ENCODE measurements at places on chromosomes 5 and 9. TPM values are rescaled to one million over a fixed set of nuclear protein-coding genes. Genes with fewer than 3 reads are reported as not detected.
A peak's percentile ranks its signal among the peaks of the same experiment; 100 is the strongest.

- DNase-seq = no peak
Measured at GRCh38 chr9:107559494-107560086, 70.0 kb upstream of the KLF4 start.

DNA sequence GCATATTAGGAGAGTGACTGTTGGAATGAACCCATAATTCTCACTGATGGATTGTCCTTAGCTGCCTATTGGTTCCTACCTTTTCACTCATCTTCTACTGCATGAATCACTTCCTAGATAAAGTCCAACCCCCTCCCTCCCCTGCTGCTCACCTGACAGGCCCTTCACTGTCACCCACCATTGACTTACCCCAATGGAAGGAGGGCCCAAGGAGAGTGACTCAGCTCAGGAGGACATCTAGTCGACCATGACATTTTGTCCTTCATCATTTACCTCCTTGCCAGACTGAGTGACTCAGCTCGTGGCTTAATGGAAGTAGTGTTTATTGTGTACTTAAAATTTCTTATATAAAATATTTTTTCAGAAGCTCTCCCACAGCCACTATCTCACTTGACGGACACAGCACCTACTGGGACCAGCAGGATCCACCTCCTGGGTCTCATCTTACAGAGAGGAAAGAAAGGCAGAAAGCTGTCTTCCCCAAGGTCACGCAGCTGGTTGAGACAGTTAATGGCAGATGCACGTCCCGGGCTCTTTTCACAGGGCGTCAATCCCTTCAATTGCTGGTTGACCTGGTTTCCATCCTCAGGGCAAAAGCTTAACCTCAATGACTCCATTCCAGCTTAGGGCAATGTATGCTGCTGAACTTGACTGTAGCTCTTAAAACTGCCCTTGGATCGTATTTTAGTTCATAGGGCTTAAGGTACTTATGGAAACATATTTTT is 142.3 kb downstream of the MARCHF11 start:
- no peak for DNase-seq

Gene SMIM33
- polyA plus RNA-seq = not detected

Gene IL33
- polyA plus RNA-seq = not detected

- no peak for DNase-seq
Measured at GRCh38 chr9:79396168-79396567, 175.6 kb upstream of the TLE4 start.

- DNase-seq = no peak
Measured at GRCh38 chr9:97473717-97474116, 27.7 kb upstream of the TMOD1 start.

Gene SLC46A2
- polyA plus RNA-seq = not detected

Gene CNTFR
- 0.09 TPM for polyA plus RNA-seq

GRCh38 chr5:178769617-178770260 is 39.3 kb upstream of the ZNF354A start:
- DNase-seq = no peak

Gene SPATA9
- 1.0 TPM for polyA plus RNA-seq

GRCh38 chr5:19880458-19880857 is 107.5 kb downstream of the CDH18 start:
- DNase-seq = no peak

Gene IFNA13
- not detected for polyA plus RNA-seq

DNA sequence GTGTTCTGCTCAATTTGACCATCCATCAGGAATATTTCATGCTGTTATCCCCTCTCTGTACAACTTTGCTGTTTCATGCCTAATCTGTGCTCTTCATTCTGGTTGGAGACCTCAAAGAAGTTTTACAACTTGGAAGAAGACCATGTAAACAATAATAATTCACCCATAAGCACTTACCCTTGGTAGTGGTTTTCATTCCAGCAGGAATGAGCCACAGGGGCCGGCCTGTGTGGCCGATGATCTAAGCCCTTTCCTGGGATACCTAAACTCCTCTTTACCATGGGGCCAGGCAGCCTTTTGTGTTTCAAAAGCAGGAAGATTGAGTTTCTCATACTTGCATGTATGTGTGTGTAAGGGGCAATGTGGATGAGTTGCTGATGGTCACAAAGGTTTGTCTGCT is 165.0 kb downstream of the FGF1 start:
- no peak for DNase-seq

Gene DAPK1
- 4.7 TPM for polyA plus RNA-seq

GRCh38 chr9:105121861-105122430 is 122.5 kb upstream of the SLC44A1 start:
- no peak for DNase-seq

- DNase-seq = no peak
Measured at GRCh38 chr5:173450188-173450587, 122.0 kb upstream of the STC2 start.

- DNase-seq = no peak
Measured at GRCh38 chr5:122844910-122845228, 544 bp upstream of the SNX24 start.

Gene CTXN3
- polyA plus RNA-seq = not detected

- no peak for DNase-seq
Measured at GRCh38 chr9:14221119-14221518, 92.8 kb downstream of the NFIB start.

Gene TRPM6
- polyA plus RNA-seq = 0.02 TPM

Gene TCERG1
- 35.9 TPM for polyA plus RNA-seq

GRCh38 chr5:157100140-157100679 is 8.6 kb downstream of the HAVCR2 start:
- peak; percentile 35 for DNase-seq

GRCh38 chr9:124506433-124506832 is 766 bp downstream of the NR5A1 start:
- DNase-seq = no peak

- DNase-seq = no peak
Measured at GRCh38 chr9:126886034-126886822, 25.8 kb downstream of the ZBTB34 start.

- DNase-seq = peak; percentile 76
Measured at GRCh38 chr5:150140830-150141229, 14.8 kb downstream of the PDGFRB start.

- no peak for DNase-seq
Measured at GRCh38 chr5:83464261-83464660, 7.3 kb upstream of the VCAN start.
